Cerebellar nuclear complex (tissue), 1 donor: ENCODE measurements at places on chromosomes 7 and 10.

- DNase-seq, result no peak
Observed at GRCh38 chr10:102656791-102657371, 12.6 kb downstream of the TRIM8 start.

DNA sequence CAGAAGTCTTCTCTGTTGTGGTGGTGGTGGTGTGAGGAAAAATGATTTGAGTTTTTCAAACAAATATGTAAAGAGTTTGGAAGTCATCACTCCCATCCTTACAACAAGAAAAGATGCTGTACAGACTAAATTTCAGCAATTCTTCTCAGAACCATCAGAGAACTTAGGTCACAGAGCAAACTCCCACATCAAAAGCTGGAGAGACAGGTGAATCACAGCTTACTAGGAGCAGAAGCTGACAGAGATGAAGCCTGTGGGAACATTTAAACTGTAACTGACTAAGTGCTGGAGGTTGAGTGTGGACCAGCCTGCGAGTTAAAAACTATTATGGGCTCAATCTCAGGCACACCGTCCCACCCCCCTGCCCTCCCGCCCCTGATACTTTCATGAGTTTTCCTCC, 97.3 kb downstream of the AKR1D1 start:
- DNase-seq, result no peak

DNA sequence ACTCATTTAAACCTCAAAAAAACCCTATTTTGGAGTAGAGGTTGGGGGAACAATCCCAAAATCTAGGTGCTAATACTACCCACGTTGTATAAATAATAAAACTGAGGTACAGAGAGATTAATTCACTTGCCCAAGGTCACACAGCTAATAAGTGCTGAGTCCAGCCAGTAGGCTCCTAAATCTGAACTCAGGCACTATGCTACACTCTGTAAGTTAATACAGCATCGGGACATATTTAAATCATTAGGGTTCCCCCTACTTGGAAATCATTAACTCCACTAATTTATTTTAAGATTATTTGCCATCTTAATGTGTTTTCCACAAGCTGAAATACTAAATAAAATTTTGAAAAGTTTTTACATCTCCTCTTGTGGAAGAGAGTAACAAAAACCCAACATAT, 24.2 kb downstream of the PIP4K2A start:
- no peak for DNase-seq

DNA sequence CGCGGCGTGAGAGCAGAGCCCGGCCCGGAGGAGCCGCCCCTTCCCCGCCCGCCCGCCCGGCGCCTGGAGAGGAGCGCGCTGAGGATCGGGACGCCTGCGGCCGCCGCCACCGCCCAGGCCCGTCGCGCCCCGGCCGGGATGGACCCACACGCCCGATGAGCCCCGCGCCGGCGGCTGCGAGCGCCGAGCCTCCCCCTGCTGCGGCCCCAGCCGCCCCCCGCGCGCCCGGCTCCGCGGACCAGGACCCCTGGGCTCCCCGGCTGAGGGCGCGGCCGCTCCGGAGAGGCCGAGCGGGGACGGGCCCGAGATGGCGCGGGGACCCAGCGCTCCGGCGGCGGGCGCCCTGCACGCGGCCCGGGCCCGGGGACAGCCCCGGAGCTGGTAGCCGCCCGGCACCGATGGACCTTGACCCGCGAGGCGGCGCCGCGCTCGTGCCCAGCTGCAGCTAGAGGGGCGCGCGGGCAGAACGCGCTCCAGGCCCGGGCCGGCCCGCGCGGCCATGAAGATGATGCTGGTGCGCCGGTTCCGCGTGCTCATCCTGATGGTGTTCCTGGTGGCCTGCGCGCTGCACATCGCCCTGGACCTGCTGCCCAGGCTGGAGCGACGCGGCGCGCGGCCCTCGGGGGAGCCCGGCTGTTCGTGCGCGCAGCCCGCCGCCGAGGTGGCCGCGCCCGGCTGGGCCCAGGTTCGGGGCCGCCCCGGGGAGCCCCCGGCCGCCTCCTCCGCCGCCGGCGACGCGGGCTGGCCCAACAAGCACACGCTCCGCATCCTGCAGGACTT, 520 bp downstream of the FAM20C start:
- DNase-seq, result no peak

DNA sequence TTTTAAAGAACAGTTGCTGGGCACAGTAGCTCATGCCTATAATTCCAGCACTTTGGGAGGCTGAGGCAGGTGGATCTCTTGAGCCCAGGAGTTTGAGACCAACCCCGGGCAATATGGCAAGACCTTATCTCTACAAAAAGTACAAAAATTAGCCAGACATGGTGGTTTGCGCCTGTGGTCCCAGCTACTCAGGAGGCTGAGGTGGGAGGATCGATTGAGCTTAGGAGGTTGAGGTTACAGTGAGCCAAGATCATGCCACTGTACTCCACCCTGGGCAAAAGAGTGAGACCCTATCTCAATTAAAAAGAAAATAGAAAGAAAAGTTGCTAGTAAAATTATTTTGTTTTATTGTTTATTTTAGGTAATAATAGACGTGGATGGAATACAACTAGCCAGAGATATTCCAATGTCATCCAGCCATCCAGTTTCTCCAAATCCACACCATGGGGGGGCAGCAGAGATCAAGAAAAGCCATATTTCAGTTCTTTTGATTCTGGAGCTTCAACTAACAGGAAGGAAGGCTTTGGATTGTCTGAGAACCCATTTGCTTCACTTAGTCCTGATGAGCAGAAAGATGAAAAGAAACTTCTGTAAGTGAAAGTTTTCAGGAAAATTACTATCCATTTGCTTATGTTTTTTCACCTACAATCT, 3.0 kb downstream of the NUP42 start:
- no peak for DNase-seq
